ENCODE measurements at places on chromosomes 5 and 9.

DNA sequence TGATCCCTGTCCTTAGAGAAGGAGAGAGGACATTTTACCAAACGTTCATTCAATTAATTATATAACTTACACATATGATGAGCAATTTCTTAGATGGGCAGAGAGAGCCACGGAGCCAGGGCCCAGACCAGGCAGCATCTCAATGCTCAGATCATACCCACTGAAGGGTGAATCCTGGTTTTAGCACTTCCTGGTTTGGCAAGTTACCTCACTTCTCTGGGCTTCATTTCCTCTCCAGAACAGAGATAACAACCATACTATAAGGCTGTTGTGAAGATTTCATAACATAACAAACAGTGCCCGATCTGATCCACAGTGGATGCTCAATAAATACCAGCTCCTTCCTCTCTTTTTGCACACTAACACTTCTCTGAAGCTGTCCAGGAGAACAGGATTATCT, 271.1 kb downstream of the DENND1A start:
- no peak for DNase-seq

- no peak for DNase-seq
These were observed 24.5 kb downstream of the CCDC125 start for GRCh38 chr5:69308046-69308553.

GRCh38 chr9:78613006-78613405, 316.1 kb downstream of the PSAT1 start:
- no peak for DNase-seq

- DNase-seq = no peak
These were observed 6.5 kb upstream of the MAT2B start for GRCh38 chr5:163498886-163499285.

DNA sequence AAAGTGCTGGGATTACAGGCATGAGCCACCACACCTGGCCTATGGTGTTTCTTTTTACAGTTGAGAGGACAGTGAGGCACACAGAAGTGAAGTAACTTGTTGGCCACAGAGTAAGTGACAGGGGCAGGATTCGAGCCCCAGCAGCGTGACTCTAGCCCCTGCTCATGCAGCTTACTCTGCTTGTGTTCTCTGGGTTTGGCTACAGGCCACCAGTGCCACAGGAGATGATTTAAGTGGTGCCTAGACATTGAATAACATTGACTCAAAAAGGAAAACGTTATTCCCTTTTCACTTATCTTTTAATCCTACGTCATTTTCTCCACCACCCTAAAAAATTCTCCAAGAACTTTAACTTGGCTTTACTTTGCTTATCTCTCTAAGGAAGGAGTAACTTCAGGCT, 61.4 kb downstream of the SNX24 start:
- DNase-seq = no peak

DNA sequence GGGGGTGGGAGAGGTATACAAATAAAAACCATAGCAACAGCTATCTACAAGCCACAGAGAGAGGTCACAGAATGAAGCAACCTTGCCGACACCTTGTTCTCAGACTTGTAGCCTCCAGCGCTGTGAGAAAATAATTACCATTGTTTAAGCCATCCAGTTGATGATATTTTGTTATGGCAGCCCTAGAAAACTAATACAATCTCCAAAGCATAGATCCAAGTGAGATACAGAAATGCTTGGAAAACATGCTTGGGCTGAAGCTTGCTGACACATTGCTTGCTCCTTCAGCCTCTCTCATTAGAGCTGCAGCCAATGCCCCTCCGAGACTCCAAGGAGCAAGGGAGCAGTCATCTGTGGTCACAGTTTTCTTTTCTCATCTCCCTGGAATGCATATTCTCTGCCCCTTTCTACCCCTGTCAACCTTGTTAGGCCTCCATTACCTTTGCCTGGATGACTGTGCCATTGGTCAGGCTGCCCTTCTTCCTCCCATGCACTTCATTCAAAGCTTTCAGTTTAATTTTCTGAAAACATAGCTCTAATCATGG, 401.4 kb upstream of the KLF4 start:
- no peak for DNase-seq

Measured in frontal cortex (tissue), 4 donors.